ENCODE measurements at places on chromosomes 6 and 20.

- no peak for DNase-seq
Measured at GRCh38 chr6:87054143-87054833, 40.6 kb downstream of the CGA start.

DNA sequence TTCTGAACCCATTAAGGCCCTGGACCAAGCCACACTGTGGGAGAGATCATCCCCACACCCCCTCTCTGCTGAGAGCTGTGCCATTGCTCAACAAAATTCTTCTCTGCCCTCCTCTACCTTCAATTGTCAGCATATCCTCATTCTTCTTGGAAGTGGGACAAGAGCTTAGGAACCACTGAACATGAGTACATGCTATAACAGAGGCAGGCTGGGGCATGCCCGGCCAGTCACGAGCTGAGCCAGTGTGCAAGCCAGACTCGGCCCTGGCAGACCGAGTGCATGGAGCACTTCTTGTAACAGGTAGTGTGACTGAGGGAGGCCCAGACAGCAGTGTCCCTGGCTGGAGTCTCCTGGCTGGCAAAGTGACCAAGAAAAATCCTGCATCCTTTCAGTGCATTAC is 149.2 kb downstream of the MOXD1 start:
- DNase-seq, result no peak

DNA sequence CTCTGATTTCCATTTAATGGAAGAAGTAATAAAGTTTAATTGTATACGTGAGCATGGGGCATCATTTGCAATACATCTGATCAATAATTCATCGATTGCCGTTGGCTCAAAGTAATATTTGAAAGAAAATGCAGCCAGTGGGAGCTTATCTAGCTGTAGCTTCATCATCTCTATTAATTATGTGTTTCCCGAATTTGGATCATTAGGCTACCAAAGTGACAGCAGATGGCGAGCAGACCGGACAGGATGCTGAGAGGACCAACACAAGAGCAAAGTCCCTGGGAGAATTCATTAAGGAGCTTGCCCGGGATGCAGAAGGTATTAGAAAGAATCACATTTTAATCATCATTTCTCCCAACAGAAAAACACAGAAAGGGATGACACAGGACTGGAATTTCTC is 327.1 kb downstream of the ARHGAP18 start:
- DNase-seq, result no peak

DNA sequence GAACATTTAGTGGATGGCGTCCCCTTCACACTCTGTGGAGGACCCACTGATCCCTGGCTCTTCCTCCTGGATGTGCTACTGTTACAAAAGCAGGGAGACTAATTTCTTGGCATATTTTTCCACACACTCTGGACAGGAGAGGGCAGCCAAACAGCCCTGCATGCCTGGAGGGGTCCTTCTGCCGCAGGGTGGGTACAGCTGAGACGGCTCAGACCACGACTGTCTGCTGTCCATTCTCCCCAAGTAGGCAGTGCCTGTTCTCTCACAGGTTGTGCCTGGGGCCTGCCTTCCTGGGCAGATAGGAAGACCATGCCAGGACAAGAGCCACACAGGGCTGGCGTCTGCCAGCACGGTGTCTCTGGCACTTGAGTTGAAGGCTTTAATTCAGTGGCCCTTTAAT is 260.1 kb downstream of the FOXC1 start:
- no peak for DNase-seq

DNA sequence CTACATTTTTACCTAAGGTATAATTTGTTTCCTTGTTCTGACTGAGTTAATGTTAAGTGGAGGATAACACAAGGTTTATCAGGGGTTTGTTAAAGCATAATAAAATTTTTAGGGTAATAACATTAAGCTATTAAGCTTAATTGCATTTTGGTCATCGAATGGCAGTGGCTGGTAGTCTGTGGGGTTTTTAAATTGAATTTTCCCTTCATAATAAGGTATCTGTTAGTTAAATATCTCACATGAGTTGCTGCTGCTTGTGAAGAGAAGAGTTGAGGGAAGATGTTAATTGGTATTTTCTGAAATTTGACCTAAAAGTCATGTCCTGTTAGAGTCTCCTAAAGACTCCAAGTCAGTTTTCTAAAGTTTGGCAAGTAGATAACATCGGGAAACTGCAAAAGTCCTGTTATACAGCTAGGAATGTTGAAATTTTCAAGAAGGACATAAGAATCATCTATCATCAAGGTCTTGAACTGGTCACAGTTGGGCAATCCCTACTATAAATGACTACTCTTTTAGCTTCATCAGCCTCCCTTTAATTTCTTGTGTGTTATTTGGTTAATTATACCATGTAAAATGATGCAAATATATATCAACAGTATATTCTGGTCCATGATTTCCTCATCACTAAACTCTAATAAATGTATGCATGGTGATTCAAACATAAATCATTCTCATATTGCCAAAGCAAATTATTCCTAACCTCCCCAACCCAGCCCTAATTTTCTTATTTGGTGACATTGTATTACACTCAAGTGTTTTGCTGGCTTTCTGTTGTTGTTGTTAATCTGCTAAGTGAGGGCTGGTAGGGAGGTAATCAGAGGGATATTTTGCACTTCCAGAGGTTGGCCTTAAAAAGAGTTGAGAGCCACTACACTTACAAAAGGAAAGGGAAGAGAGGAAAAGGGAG is 64.0 kb downstream of the MAP3K5 start:
- DNase-seq, result no peak

- DNase-seq, result no peak
Measured at GRCh38 chr6:70131528-70131927, 171.4 kb downstream of the COL9A1 start.

GRCh38 chr6:17585766-17586490 is 14.2 kb upstream of the FAM8A1 start:
- DNase-seq, result no peak

GRCh38 chr6:20409427-20409971 is 7.8 kb downstream of the E2F3 start:
- no peak for DNase-seq

- no peak for DNase-seq
Measured at GRCh38 chr6:7899889-7900213, 10.7 kb downstream of the TXNDC5 start.

DNA sequence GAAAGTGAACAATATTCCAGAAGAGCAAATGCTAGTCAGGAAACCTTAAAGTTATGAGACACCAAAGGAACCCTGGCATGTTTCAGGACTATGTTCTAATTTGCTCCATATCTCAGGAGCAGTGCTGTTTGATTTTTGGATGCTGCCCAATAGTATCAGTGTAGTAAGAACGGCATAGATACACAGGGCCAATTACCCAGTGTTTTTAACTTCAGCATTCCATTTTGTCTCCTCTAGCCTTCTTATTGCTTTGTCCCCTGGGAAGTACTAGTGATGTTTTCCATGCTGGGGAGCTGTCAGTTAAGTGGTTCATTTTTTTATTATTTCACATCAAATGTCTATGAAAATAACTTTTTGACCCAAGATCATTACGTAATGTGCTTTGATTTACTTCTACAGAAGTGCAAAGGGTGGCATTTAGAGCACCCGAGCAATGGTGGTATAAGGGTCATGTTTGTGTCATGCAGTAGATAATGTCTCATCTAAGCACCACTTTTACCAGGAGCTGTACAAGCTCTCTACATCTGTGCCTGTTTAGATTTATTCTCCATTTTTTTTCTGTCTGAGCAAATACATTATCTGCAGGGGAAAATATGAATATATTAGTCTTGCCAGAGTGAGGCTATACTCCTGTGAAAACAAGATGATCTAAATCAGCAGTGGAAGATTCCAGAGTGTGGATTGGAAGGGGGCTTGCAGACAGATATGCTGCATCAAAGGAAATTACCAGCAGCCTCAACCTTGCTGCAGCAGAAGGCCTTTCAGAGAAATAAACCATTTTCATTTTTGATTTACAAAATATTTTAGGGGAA is 198.8 kb upstream of the OPRM1 start:
- DNase-seq, result no peak

DNA sequence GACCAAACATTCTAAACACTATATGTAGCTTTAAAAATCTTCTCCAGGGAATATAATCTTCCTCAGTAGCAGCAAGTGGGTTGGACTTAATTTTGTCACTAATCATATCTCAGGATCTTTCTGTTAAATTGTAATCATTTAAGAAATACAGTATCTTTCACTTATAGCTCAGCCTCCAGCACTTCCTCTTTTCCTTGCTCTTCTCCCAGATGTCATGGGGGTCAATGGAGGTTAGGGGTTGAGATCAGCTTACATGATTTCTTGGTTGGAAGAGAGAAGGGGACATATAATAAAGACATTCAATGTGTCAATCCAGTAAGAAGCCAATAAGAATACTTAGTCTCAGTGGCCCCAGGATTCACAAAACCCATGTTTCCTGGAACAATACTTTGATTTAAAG is 15.7 kb upstream of the REPS1 start:
- DNase-seq, result no peak

GRCh38 chr6:44041461-44042260 is 85.6 kb downstream of the MRPL14 start:
- no peak for DNase-seq

GRCh38 chr6:90218959-90219208 is 77.8 kb downstream of the BACH2 start:
- DNase-seq, result no peak

DNA sequence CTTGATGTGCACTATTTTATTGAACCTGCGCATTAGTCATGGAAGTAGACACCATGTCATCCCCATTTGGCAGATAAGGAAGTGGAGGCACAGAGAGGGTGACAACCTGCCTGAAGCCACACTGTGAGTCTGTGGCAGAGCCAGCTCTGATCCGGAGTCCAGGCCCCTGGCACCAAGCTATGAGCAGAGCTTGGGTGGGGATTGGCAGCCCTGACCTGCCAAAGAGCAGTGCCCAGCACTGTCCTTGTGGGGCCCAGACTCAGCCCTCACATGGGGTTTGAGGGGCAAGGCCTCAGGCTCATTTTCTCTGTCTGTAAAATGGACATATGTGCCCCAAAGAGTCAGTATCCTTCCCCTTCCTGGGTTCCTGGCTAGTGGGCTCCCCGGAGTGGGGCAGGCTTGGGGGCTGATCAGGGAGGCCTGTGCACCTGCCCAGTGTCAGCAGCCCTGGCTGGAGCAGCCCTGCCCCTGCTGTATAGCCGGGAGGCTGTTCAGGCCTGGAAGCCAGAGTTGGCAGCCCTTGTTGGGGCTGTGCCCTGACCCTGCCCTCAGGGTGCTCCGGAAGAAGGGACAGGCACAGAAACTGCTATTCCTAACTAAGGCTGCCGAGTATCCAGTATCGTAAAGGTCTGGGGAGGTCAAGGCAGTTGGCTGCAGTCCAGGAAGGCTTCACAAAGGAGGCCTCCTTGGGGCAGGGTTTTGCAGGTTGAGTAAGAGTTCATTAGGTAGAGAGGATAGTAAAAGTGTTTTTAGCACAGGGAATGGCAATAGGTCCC is 38.7 kb downstream of the TGM2 start:
- DNase-seq, result no peak

- DNase-seq, result no peak
Measured at GRCh38 chr6:47168180-47168579, 126.0 kb upstream of the ADGRF1 start.

DNA sequence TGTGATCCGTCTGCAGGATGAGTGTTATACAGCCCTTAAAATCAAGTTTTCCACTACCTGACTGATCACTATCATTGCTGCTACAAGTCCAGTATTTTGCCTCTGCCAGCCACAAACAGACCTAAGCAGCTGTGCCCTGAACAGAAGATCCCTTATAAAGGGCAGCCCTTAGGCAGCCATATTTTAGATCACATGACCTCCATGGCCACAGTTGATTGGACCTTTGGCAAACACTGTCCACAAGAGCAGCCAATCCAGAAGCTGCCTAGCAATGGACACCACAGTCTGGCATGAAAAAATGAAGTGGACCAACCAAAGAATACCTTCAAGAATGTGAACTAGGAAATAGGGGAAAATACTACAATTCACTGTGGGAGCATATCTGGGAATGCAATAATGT is 50.8 kb downstream of the MC3R start:
- DNase-seq, result no peak

DNA sequence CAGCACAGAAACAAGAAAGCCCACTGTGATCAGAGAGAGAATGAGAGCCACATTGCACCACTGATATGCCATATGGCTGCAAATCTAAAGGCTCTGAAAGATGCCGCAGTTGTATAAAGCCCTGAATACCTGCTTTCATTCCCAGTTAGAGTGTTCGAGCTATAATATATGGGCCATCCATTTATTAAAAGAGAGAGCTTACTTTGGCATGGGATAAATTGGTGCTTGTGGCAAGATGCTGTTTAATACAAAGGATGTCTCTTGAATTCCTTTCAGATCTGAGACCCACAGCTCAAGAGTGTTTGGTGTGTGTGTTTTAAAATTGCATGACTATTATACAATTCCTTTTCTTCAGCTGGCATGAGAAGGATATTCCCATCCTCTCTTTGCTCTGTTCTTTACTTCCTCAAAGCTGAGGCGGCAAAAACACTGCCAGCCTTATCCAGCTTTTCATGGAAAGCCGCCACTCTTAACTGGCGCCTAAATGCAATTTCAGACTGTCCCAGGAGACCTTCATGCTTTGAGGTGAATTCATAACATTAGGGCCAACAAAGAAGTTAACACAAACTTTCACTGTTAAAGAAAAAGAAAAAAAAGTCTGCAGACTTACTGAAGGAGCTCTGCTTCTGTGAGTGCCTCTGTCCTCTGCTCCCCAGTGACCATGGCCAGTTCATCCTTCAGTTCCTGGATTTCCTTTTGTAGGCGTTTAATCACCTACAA is 147.6 kb downstream of the KIF6 start:
- no peak for DNase-seq

DNA sequence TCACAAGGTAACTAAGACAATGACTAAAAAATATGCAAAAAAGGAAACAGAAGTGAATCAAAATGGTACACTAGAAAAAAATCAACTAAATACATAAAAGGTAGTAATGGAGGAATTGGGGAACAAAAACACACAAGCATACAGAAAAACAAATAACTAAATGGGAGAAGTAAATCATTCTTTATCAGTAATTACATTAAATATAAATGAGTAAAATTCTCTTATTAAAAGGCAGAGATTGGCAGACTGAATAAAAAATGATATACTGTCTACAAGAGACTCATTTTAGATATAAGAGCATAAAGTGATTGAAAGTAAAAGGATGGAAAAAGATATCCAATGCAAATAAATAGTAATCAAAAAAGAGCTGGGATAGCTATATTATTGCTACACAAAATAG is 39.4 kb upstream of the VEGFA start:
- DNase-seq, result no peak

DNA sequence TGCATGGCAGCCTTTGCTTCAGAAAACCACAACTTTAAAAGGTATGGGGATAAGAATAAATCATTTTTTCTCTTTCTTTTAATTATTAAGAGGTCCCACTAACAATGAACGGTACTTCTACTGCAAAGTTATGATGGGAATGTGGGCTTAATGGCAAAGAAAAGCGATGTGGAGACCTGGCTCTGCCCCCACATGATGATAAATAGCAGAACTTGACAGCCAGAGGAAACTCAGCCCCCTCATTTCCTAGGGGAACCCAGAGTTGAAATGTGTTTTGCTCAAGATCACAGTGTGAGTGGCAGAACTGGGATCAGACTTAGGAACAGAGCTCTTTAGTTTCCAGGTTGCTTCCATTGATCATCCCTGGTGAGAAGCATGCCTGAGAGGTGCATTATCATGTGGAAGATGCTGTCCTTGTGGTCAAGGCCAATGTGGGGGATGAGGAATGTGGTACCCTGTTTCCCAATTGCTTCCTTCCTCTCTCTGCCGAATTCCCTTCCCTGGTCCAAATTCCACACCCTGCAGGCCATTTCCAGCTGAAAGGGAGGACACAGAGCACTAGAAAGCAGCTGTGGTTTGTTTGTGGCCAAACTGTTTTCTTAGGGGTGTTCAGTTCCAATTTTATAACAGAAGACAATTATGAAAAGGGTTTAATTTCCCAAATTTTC is 66.0 kb downstream of the BACH2 start:
- DNase-seq, result no peak

Data from activated CD8-positive, alpha-beta memory T cell treated with anti-CD3 and anti-CD28 coated beads for 1 hour (primary cell).